Activated CD4-positive, alpha-beta memory T cell treated with anti-CD3 and anti-CD28 coated beads for 36 hours (primary cell): ENCODE measurements at places on chromosomes 4 and X.

DNA sequence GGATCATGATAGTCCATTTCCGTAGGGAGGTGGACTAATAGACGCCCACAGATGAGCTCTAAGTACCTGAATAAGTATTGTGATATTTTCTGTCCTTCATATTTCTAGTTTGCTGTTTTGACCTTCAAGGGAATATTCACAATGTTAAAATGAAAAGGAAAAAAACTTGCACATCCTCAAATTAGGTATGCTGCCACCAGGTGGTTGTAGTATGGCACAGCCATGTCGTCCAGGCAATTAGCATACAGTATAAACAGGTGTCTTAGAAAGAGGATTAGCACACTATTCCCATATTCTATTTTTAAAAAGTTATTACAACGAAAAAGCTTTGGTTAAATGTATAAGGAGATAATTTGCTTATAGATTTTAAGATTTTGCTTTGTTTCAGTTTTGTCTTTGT lies 802.0 kb downstream of the RPA4 start:
- DNase-seq = peak; percentile 14

DNA sequence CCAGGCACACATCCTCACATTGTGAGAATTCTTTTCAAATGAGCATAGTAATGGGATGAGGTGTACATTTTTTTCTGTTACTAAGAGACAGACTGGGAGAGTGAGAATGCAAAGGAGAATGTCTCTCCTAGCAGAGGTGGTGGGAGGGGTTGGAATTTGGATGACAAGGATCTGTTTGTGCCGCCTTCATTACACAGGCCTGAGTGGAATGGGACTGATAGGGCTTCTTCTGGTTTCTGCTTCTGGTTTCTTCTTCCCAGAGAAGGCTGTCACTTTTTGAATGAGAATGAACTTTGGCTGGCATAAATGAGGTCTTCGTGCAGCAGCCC lies 55.4 kb downstream of the C4orf51 start:
- DNase-seq = no peak

GRCh38 chr4:54011201-54011600 lies 53.2 kb downstream of the CHIC2 start:
- no peak for DNase-seq

DNA sequence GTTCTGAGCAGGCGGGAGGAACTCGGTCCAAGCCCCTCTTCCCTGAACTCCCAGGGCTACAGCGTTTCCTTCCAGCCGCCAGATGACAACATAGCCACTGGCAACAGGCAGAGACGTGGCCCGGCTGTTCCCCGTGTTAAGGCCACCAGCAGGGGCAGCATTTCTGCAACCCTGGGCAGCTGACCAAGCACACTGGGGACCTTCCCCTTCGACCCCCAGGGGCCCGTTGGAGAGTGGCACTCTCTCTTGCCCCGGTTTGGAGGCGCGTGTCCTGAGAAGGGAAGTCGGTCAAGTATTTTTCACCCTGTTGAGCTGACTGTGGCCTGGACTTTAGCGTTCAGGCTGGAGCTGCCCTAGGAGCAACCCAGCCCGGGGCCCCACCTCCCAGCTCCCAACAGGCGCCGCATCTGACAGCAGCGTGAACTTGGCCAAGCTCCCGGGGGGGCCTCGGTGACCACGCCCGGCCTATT lies 37.6 kb downstream of the ZBTB49 start:
- DNase-seq = no peak

- DNase-seq = no peak
Measured at GRCh38 chrX:101452056-101452455, 33.2 kb upstream of the ARMCX4 start.

- no peak for DNase-seq
Measured at GRCh38 chr4:17197070-17197469, 298.6 kb upstream of the LDB2 start.

GRCh38 chr4:53309321-53310040 lies 56.4 kb downstream of the SCFD2 start:
- DNase-seq = no peak

DNA sequence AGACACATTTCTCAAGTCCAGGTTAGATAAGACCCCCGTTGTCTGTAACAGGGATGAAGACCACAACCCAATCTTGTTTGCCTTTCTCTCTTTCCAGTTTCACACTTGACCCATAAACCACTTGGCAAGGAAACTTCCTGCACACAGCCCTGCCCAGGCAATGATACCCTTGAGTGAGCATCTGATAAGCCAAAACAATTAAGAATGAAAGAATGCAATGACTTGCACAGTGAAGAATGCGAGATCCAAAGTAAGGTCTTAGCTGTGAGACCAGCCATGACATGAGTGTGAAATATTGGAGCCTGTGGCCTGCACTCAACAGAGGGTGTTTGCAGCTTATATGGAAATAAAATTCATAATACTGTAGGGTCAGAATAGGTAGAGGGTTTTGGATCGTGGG lies 37.9 kb upstream of the MXRA5 start:
- DNase-seq = no peak

GRCh38 chr4:2731907-2732317 lies 24.2 kb downstream of the TNIP2 start:
- DNase-seq = no peak

DNA sequence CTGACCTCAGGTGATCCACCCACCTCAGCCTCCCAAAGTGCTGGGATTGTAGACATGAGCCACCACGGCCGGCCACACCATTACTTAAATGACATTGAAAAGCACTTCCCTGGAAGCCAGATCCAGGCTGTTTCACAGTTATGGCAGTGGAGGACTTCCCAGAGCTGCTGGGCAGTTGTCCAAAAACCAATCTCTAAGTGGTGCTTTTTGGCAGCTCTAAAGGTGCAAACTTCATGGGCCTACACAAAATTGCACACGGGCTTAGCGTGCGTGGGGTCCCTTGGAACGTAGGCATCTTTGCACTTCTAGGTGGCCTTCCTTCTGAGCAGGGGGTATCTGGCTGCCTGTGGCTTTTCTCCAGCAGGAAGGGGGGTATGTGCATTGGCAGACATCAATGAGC lies 172.3 kb downstream of the SHOX start:
- DNase-seq = no peak
